ENCODE measurements at places on chromosomes 7 and 10.

GRCh38 chr10:111240348-111240747 lies 163.5 kb downstream of the ADRA2A start:
- no peak for DNase-seq

DNA sequence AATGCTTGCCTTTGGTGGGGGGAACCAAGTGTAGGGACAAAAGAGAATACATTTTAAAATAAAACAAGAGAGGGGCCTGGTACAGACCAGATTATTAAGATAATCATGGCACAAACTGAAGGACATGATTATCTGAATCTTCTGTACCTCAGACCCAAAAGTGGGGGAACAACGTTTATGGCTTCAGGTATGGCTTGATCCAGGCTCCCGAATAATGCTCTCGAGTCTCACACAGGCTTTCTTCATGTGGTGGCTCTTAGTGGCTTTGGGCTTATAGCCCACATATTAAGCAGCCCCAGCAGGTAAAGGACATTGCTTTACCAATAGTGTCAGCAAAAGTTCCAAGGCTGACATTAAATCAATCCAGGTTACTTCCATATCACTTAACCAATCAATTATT lies 106.8 kb upstream of the FOXK1 start:
- DNase-seq, result no peak

DNA sequence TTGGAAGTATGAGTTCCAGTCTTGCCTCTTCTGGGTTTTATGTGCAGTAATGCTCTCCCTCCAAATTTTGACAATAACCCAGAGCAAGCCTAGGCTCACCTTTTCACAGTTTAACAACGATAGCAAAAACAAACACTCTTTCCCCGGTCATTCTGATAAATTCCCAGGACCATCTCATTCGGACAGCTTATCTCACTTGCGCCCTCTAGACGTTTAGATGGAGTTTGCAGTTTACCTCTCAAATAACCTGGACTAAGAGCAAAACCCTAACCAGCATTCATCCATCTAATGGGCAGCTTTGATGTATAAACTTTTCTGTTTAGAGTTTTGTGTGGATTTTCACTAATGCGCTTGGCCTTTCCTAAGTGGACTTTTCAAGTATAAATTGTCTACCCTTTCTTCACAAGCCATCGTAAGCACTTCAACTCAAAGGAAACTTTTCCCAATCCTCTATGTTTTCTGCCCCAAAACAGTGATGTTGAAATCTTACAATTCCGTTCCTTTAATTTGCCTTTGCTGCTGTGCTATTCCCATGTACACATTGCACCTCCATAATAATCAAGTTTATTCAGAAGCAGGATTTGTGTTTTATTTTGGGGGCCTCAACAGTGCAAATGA lies 114.9 kb downstream of the HDAC9 start:
- DNase-seq, result no peak

DNA sequence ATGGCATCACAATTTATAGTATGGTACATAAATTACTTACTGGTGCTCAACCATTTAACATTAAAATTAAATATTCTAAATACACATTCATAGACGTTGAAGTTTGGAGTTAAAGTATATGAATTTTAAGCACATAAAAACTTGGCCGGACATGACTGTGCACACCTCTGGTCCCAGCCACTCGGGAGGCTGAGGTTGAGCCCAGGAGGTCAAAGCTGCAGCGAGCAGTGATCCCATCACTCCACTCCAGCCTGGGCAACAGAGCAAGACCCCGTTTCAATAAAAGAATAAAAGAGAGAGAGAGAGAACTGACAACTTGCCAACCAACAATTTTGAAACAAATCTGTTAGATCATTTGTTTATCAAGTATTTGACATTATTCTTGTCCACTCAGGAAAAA lies 943.3 kb upstream of the KCND2 start:
- no peak for DNase-seq

DNA sequence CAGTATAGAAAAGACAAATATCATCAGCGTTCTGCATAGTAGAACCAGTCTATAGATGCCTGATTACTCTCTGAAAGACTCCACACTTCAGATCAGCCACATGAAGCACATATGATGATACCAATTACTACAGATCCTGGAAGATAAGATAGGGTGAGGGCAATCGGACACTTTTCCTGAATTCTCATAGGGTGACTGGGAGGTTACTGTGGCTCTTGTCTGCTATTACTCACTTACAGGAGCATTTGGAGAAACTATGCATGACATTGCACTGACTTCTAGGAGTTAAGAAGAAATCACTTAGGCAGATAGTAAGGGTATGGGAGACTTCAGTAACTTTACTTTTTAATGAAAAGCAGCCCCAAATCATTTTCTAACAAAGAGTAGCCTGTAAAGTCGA lies 1140.9 kb downstream of the XPNPEP1 start:
- DNase-seq, result no peak

DNA sequence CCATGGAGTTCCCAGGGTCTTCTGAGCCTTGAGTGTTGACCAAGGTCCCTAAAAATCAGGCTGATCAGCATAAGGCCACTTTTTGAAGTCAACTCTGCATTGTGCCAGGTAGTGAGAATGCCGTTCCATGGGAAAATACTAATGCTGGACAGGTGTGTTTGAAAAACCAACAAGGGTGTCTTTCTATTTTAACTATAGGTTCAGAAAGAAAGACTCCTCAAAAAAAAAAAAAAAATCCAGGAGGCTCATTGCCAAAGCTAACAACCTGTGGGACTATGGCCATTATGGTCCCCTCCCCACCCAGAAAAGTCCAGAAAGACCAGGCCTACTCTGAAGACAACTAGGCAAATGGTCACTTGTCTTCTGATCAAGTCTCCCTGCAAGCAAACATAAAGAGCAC lies 44.4 kb downstream of the NRAP start:
- no peak for DNase-seq

- DNase-seq, result no peak
These were observed 355.0 kb downstream of the GLRX3 start for GRCh38 chr10:130491011-130491692.
